ENCODE measurements at places on chromosomes 1 and 21.

DNA sequence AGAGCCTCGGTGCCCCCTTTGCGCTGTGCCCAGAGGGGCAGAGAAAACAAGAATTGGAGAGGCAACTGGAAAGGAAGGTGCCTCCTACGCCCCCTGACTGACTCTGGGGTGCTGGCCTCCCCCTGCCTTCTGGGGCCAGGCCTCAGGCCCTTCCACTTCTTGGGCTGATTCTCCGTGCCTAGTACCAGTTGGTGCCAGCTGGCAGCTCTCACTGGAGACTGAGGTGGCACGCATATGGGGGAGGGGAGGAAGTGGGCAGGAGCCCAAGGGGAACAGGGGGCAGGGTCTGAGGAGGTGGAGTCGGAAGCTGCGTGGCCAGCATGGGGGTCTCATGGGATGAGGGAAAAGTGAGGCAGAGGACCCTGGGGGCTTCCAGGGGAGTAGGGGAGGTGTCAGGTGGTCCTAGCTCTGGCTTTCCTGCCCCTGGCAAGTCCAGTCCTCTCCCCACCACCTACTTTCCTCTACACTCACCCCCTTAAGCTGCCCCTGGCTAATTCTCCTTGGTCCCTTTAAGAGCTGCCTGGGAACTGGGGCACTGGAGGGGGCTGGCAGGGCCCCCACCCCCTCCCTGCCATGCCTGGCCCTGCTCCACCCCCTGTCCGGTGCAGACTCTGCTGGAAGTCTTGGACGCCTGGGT is 6.5 kb upstream of the SEMA4A start:
- DNase-seq, result no peak

DNA sequence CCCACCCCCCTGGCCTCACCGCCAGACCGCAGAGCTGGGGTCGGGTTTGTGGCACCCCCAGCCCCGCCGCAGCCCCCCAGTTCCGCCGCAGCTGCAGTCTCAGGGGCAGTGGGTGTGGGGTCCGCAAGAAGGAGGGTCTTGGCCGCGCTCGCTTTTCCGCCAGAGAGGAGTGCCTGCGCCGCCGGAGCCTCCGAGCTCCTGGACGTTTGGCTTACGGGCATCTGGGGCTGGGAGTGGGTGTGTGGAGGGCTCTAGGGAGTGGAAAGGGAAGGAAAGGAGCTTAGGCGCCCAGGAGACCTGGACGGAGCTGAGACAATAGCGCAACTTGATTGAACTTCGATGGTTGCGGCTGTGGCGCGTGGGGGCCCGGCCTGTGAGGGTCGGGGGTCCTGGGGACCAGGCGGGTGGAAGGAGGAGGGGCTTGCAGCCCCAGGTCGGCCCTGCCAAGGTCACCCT is 88.8 kb upstream of the IPO9 start:
- DNase-seq, result no peak

DNA sequence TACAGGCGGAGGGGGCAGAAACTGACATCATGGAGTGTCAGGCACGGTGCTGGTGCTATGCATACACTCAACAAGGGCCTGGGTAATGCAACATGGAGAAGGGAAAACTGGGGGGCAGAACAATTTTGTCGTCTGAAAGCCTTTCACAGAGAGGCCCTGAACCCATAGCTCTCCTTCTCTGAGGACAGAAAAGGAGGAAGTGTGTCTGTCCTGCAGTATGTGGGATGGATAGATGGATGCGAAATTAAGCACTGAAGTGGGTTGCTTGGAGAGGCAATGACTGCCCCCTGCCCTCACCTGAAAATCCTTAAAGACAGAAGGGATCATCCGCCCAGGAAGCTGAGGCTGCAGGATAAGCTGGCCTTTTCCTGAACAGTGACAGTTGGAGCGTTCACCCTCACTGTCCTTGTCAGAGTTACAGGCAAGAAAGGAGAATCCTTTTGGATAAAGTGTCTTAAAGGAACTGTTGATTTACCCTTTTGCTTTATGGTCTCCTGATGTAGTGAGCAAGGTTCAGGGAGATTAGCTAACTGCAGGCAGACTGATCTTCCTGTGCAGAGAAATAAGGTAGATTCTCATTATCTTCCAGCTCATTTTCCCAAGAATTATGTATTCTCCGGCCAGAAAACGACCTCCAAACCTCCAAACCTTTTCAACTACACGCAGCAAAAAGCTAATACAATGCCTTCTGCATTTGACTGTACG is 1.6 kb upstream of the FAM20B start:
- no peak for DNase-seq

DNA sequence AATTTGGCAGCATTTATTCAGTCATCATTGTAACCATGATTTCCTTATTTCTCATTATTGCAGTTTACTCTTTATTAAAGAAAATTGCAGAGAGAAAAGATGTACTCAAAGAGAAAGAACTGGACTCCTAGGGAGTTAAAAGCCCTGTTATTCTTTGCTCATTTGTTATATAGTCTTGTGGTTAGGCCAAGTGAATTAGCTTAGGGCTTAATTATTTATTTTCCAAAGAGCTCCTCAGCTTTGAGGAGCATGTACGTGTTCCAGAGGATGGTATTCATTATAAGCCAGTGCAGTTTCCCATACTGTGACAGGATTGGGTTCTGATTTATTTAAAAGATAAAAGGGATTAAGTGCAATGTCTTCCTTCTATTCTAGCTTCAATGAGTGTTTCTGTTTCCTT is 86.4 kb downstream of the GPR161 start:
- no peak for DNase-seq

GRCh38 chr1:245684166-245684565 is 529.4 kb downstream of the KIF26B start:
- DNase-seq, result no peak

GRCh38 chr1:26092422-26092821 is 19.2 kb upstream of the PDIK1L start:
- DNase-seq, result no peak

DNA sequence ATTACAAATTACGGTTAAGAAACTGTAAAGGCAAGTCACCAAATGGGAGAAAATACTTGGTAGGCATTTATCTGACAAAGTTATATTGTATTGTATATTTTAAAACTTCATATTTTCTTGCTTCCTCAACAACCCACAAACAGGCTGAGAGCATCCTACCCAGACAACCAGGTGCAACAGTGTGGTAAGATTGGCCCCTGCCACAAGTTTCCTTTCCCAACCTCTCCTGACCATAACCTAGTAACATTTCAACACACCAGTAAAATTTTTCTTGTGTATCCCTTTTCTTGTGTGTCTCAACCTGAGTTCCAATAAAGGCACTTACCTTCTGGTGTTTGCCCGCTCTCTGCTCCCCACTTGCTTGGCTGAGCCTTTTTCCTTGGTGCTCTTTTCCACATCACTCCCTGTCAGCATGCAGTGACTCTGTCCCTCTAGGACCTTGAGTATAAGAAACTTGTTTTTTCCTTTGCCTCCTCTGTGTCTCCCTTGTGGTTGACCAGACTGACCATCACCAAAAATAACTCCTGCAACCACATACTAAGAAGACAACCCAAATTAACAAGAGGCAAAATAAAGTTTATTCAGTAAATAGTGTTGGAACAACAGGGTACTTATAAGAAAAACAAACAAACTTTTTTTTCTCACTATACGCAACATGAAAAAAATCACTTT is 40.9 kb downstream of the FCRL3 start:
- DNase-seq, result no peak

DNA sequence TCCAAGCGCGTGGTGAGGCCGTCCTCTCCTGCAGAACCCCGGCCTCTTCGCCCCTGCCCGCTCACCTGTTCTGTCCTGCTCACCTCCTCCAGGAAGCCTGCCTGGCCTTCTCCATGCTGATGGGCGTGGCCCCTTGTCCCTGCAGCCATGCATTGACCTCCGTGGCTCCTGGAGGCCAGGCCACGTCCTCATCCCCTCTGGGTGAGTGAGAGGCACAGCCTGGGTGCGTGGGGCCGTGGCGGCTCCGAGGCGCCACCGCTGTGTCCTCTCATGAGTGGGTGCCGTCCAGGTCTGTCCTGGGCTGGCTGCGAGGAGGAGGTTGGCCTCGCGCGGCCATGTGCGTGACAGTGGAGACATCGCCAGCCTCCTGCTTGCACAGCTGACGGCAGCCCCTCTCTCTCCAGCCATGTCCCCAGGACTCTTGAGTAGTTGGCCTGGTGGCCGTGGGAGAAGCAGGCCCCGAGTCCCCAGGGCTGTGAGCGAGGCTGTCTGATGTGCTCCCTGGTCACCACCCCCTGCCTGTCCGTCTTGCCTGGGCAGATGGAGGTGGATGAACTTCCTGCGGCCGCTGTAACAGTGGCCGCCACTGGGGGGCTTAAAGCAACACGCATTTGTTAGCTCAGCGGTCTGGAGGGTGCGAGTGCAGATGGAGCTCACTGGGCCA is 58.1 kb downstream of the PRKCZ start:
- DNase-seq, result no peak

DNA sequence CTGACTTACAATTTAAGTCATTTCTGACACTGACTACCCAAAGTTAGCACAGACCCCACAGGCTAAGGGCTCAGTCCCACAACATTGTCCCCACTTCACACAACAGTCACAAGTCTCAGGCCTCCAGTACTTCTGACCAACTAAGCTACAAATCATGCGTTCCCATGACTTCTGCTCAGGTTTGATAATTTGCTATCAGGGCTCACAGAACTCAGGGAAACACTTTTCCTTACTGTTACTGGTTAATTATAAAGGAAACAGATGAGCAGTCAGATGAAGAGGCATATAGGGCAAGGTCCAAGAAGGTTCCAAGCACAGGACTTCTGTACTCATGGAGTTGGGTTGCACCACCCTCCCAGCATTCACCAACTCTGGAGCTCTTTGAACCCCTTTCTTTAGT is 151.2 kb upstream of the TNR start:
- DNase-seq, result no peak

- DNase-seq, result no peak
Measured at GRCh38 chr1:112893288-112894009, 62.5 kb downstream of the SLC16A1 start.

GRCh38 chr21:36551731-36552433 is 72.0 kb upstream of the CLDN14 start:
- no peak for DNase-seq

DNA sequence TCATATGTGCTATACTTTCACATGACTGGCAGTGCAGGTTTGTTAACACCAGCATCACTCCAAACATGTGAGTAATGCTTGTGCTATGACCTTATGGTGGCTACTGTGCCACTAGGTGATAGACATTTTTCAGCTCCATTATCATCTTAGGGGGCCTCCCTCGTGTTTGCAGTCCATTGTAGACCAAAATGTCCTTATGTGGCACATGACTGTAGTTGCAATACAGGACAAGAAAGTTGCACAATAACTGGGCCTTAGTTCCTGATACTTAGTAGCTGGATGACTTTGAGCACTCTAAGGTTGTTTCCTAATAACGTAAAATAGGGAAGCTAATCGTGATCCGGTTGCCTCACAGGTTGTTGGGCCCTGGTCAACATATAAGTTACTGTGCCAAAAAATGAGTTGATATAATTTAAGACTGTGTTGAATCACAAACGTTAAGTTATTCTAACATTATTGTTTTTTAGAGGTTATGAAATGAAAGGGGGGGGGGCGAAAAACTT is 511 bp upstream of the SNX27 start:
- no peak for DNase-seq

DNA sequence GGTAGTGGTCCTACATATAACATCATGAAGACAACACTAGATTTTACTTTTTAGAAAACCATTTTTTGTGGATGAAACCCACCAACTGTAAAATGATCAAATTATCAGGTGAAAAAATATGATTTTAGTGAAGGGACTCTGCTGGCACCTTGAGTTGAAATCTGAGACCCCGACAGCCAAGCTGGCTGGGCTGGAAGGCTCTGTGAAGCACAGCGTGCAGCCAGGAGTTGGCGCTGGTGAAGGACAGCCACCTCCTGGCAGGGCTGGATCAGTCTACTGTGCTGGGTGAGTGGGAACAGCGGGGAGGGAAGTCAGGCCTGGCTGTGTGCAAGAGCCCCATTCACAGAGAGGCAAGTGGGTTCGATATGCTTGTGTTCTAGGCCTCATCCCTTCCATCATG is 47.9 kb downstream of the DDAH1 start:
- DNase-seq, result no peak

- no peak for DNase-seq
Measured at GRCh38 chr1:65084066-65084465, 63.9 kb upstream of the AK4 start.

GRCh38 chr1:154796303-154796892 is 73.7 kb downstream of the KCNN3 start:
- DNase-seq, result no peak

DNA sequence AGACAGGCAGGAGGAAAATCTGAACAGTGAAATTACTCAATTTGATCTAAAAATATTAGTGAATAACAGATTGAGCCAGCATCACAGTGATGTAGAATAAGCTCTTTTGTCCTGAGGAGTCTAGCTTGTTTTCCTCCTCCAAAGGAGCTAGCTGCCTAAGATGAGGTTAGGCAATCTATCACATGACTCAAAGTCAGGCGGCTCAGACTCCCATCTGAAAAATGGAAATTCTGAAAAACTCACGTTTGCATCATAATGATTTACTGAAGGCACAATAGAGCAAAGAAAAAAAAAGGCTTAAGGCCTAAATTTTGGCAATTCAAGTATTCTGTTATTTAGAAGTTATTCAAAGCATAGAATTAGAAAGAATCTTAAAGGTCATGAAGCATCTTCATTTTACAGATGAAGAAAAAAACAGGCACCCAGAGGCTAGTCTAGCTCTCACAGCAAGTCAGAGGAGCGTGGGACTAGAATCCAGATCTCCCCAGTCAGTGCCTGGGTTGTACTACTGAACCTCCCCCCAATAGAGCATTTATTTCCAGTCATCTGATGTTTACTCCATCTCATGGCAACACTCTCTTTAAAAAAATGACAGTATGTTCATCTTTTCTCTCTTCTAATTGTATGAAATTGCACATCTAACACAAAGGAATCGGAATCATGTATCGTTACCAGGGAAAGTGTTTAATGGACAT is 62.5 kb upstream of the ATF3 start:
- no peak for DNase-seq

GRCh38 chr1:22212400-22213233 is 69.7 kb upstream of the WNT4 start:
- no peak for DNase-seq

DNA sequence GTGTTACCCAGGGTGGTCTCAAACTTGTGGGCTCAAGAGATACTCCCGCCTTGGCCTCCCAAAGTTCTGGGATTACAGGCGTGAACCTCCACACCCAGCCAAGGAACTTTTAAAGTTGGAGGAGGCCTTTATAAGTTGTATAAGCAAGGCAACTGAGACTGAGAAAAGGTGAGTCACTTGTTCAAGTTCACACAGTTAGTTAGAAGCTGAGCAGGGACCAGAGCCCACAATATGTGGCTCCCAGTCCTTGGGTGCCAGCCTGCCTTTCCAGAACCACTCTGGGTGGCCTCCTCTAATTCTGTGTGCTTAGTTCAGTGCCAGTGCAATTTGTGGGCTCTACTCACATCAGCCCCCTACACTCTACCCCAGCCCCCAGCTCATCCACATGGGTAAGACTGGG is 3.7 kb downstream of the RAB25 start:
- no peak for DNase-seq

DNA sequence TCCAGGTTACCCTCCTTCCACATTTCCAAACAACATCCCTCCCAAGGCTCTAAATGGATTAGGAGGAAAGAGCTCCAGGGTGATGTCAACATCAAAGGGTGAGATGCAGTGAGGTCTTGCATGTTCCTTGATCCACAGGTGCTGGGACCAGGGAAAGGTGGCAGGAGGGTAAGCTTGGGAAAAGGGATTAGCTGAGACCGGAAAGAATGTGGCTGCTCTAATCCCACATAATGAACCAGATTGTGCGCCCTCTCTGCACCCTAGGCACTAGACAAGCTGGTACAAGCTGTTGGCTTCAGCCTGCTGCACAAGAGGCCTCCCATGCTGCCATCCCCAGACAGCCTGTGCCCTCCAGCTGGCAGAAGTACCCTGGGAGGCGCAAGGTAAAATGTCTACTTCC is 34.9 kb downstream of the PLXNA2 start:
- DNase-seq, result no peak
